ENCODE measurements at places on chromosomes 11 and 22.

DNA sequence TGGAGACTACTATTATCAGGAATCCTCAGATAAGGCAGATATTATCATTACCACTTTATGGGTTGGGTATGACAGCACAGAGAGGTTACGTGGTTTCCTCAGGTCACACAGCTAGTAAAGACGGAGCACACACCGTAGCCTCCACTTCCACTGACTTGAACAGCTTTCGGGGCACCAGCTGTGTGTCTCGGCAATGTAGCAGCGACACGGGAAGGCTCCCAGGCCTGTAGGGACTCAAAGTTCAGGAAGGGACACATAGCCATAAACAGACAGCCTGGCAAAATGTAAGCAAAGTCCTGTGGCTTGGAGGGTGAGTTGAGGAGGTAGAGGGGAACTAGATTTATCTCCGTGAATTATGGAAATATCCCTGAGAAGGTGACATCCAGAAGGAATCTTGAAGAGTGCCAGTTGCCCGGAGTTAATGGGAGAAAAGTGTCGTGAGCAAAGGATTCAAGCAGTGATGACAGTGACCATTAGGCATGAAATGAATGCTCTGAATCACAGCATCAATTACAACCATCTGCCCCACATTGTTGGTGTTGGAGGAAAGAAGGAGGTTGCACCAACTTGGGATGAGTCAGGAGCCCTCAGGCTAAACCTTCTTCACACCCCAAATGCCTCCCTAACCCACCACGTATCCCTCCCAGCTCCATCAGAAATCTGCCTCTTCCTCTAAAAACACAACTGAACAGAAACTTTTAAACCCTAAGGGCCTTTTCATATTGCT is 106.7 kb upstream of the ASPHD2 start:
- peak; percentile 33 for DNase-seq

DNA sequence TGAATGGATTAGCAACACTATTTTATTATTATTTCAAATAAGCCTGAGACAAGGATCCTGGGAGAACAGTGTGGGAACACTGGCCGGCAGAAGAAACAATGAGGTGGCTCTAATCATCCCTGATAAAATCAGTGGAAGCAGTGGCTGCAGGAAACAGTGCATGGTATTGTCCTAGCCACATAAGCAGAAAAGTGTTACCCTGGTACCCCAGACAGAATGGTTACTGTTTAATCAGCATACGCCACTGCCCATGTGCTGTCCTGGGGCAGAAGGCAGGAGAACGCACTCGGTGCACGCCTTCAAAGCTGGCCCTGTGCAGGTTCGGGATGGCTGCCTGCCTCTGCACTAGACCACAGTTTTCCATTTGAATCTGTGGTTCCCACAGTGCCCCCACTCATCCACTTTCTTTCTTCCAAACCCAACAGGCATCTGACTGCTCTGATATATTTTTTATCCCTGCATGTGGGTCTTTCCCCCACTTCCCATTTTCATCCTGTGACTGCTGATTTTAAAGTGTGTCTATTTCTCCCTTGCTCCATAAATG is 25.7 kb downstream of the OPCML start:
- DNase-seq: peak; percentile 71

GRCh38 chr11:528815-529727 is 6.3 kb downstream of the HRAS start:
- no peak for DNase-seq

- no peak for DNase-seq
Measured at GRCh38 chr11:127632546-127632945, 632.0 kb upstream of the KIRREL3 start.

- DNase-seq: no peak
Measured at GRCh38 chr11:122721201-122721963, 65.9 kb downstream of the UBASH3B start.

Data from foreskin melanocyte (primary cell).